Neural crest cell (in vitro differentiated cells): ENCODE measurements at places on chromosomes 12 and 14. TPM values are rescaled to one million over a fixed set of nuclear protein-coding genes. Genes with fewer than 3 reads are reported as not detected.
A peak's percentile ranks its signal among the peaks of the same experiment; 100 is the strongest.

- H3K4me3 ChIP-seq = no peak overlapping the region
- no peak overlapping the region for H3K27ac ChIP-seq
- peaks cover 7% of the 10 kb centered on the region for H3K27me3 ChIP-seq
- H3K36me3 ChIP-seq = peaks cover 1% of the 10 kb centered on the region
- DNase-seq = no peak
Observed at GRCh38 chr12:113393749-113394148, 9.9 kb downstream of the SDS start.

DNA sequence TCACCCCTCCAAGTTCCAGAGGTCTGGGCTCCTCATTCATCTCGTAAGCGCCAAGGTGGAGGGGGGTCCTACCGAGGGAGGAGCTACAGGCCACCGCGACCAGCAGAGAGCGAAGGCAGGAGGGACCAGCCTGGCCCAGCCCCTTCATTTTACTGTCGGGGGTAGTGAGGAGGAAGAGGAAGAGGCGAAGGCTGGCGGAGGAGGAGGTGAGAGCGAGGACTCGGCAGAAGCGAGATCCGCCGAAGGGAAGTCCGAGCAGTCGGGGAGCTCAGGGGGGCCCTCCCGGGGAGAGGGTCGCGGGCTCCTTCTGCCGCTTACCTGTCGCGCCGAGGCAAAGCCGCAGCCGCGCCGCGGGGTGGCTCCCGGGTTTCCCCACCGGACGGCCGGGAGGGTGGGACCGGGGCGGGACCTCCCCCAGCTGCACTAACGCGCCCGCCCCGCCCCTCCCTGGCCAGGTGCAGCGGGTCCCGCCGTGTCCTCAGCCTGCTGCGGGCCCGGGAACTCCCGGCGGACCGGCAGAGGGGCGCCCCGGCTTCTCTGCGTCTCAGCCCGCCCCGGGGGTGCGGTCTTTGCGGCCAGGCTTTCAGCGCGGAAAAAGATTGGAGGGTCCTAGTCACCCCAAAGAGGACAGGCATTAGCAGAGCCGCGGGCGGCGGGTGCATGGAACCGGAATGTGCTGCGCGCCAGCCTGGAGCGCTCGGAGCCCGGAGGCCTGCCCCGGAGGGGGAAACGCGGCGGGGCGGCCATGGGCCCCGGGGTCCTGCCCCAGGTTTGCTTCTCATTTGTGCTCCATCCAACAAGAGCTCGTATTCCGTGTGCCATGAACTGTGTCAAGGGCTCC lies at the start of gene GALNT6:
GALNT6 (minus strand) TSS at position 124 of the 841 bp plus-strand sequence. CDS start 11,625 bp downstream, outside the sequence.
- DNase-seq = no peak
- peaks cover 79% of the 10 kb centered on the region for H3K27me3 ChIP-seq
- H3K27ac ChIP-seq = no peak within 1 kb of the TSS
- peaks cover 41% of the 10 kb centered on the region for H3K4me1 ChIP-seq

ORMDL2 gene
- 32.6 and 33.3 TPM in 2 replicates for total RNA-seq

ADAMTS20 gene
- total RNA-seq = 1.8 and 2.0 TPM in 2 replicates

DNA sequence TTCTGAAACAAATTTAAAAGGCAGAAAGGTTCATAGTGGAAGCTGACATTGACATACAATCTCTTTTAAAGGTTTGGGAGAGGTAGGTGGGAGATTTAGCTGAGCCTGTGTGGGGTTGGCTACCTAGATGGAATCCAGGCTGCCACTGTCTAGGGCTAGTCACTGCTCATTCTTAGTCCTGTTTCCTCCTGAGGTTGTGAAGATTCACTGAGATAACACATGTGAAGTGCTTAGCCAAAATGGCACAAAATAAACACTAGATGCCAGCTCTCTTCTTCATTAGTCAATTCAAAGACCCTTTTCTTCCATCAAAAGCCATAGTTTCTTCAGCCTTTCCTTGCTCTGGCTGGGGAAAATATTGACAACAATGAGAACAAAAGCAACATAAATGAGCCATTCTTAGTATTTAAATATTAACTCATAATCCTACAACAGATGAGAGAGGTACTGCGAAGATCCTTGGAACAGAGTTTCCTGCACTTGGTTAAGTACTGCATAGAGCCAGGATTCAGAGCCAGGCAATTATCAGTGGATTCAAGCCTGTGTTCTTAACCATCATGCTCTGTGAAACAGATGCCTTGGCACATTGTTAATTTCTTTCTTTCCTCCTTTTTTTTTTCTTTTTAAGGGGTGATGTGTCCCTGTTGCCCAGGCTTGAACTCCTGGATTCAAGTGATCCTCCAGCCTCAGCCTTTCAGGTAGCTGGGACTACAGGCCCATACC lies 3.5 kb downstream of the MYF6 start:
- peaks cover 3% of the 10 kb centered on the region for H3K36me3 ChIP-seq
- peaks cover 92% of the 10 kb centered on the region for H3K27me3 ChIP-seq
- H3K4me3 ChIP-seq = no peak overlapping the region
- no peak overlapping the region for H3K27ac ChIP-seq

YLPM1 gene
- 115 and 120 TPM in 2 replicates for total RNA-seq

RERG gene
- 0.61 and 1.1 TPM in 2 replicates for total RNA-seq

RDH5 gene
- total RNA-seq = 10.4 and 14.2 TPM in 2 replicates

GRCh38 chr12:41629611-41630010 lies 441.5 kb downstream of the PDZRN4 start:
- H3K4me3 ChIP-seq = no peak overlapping the region
- no peaks in the 10 kb centered on the region for H3K27me3 ChIP-seq
- H3K4me1 ChIP-seq = no peaks in the 10 kb centered on the region

DNA sequence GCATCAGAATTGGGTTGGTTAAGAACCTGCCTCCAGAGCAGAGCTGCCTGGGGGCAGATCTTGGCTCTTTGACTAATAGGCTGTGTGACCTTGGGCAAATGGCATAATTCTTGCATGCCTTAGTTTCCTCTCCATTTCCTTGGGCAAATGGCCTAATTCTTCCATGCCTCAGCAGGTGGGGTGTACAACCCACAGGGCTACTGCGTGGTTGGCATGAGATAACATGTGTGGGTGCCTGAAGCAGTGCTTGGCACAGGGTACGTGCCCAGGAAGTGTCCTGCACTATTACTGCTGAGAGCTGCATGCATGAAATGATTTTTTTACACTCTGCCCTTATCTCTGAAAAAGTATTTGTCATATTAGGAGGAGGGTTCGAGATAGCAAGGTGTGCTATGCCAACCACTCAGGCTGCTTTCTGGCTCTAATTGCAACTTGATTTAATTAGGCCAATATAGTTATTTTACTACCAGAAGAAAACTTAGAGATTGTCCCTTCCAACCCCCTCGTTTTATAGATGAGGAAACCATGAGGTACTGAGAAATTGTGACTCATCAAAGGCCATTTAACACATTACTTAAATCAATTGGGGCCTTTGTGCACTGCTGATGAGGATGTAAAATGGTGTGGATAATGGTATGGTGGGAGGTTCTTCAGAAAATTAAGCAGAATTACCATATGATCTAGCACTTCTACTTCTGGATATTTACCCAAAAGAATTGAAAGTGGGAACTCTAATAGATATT lies 161.6 kb upstream of the HIF1A start:
- no peak for DNase-seq
- no peaks in the 10 kb centered on the region for H3K36me3 ChIP-seq
- H3K4me1 ChIP-seq = peaks cover 21% of the 10 kb centered on the region
- peaks cover 3% of the 10 kb centered on the region for H3K27me3 ChIP-seq

GRCh38 chr14:58439476-58439875 lies 12.0 kb downstream of the KIAA0586 start:
- H3K27ac ChIP-seq = no peak overlapping the region
- H3K27me3 ChIP-seq = no peaks in the 10 kb centered on the region
- H3K4me1 ChIP-seq = no peaks in the 10 kb centered on the region
- no peak overlapping the region for H3K4me3 ChIP-seq

- no peak for DNase-seq
- H3K27me3 ChIP-seq = peaks cover 48% of the 10 kb centered on the region
- peaks cover 24% of the 10 kb centered on the region for H3K4me1 ChIP-seq
- no peak overlapping the region for H3K27ac ChIP-seq
- H3K4me3 ChIP-seq = peak overlapping the region; percentile 62
Observed at GRCh38 chr14:105411017-105411941, 8.3 kb upstream of the MTA1 start.

GRCh38 chr12:52254180-52254964 lies 20.1 kb upstream of the KRT86 start:
- no peak overlapping the region for H3K4me3 ChIP-seq
- no peak for DNase-seq
- peaks cover 73% of the 10 kb centered on the region for H3K27me3 ChIP-seq
- H3K4me1 ChIP-seq = peaks cover 26% of the 10 kb centered on the region
- H3K36me3 ChIP-seq = no peaks in the 10 kb centered on the region

- no peaks in the 10 kb centered on the region for H3K4me1 ChIP-seq
- no peak overlapping the region for H3K27ac ChIP-seq
- no peak overlapping the region for H3K4me3 ChIP-seq
- no peaks in the 10 kb centered on the region for H3K36me3 ChIP-seq
Observed at GRCh38 chr12:82008251-82008650, 249.1 kb upstream of the PPFIA2 start.

DBX2 gene
- not detected in 2 replicates for total RNA-seq

PPM1H gene
- total RNA-seq = 3.5 and 3.7 TPM in 2 replicates

NANOG gene
- total RNA-seq = 0.05 TPM in 1 of 2 replicates, not detected in the other

OR6C2 gene
- not detected in 2 replicates for total RNA-seq

DNA sequence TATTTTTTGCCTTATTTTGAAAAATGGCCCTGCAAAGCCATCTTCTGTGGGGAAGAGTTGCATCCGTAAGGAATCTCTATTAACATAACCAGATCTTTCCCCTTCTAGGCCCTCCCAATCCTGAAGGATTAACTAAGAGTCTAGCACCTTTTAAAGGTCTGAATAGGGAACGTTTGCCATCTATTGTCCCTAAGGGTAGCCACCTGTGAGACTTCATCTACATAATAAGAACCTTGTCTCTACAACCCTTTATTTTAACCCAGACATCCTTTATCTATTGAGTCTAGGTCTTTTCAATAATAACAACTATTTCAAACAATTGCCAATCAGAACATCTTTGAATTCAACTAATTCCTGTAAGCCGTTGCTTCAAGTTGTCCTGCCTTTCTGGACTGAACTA lies 4.4 kb downstream of the EDDM3B start:
- H3K4me1 ChIP-seq = peaks cover 14% of the 10 kb centered on the region
- DNase-seq = no peak
- H3K4me3 ChIP-seq = no peak overlapping the region
- no peaks in the 10 kb centered on the region for H3K36me3 ChIP-seq
- H3K27ac ChIP-seq = no peak overlapping the region

GRCh38 chr12:98951406-98951805 lies 306.3 kb downstream of the APAF1 start:
- peaks cover 13% of the 10 kb centered on the region for H3K4me1 ChIP-seq
- H3K4me3 ChIP-seq = no peak overlapping the region
- H3K36me3 ChIP-seq = no peaks in the 10 kb centered on the region
- DNase-seq = no peak

GRCh38 chr14:79037106-79037505 lies 866.9 kb downstream of the NRXN3 start:
- no peak overlapping the region for H3K4me3 ChIP-seq
- no peak overlapping the region for H3K27ac ChIP-seq
- DNase-seq = no peak
- no peaks in the 10 kb centered on the region for H3K4me1 ChIP-seq
- H3K36me3 ChIP-seq = no peaks in the 10 kb centered on the region

CLEC4D gene
- not detected in 2 replicates for total RNA-seq

RAD51AP1 gene
- 48.2 and 49.0 TPM in 2 replicates for total RNA-seq

GNG2 gene
- 163 and 174 TPM in 2 replicates for total RNA-seq

SLCO1B1 gene
- total RNA-seq = 0.21 TPM in 1 of 2 replicates, not detected in the other

GRCh38 chr12:50249464-50250182 lies 33.7 kb downstream of the LIMA1 start:
- H3K27ac ChIP-seq = no peak overlapping the region
- no peaks in the 10 kb centered on the region for H3K27me3 ChIP-seq
- DNase-seq = no peak
- no peak overlapping the region for H3K4me3 ChIP-seq
- H3K36me3 ChIP-seq = no peaks in the 10 kb centered on the region

RGS6 gene
- total RNA-seq = 2.8 TPM in 2 replicates

- H3K4me1 ChIP-seq = peaks cover 3% of the 10 kb centered on the region
- peak overlapping the region; percentile 78 for H3K27ac ChIP-seq
- no peak for DNase-seq
Observed at GRCh38 chr14:89325299-89325883, 91.6 kb downstream of the FOXN3 start.

GRCh38 chr14:67276131-67276530 lies 34.9 kb downstream of the PALS1 start:
- DNase-seq = no peak
- peaks cover 29% of the 10 kb centered on the region for H3K36me3 ChIP-seq
- no peaks in the 10 kb centered on the region for H3K27me3 ChIP-seq
- no peak overlapping the region for H3K27ac ChIP-seq

- no peaks in the 10 kb centered on the region for H3K27me3 ChIP-seq
- no peaks in the 10 kb centered on the region for H3K36me3 ChIP-seq
- DNase-seq = no peak
- peaks cover 13% of the 10 kb centered on the region for H3K4me1 ChIP-seq
- no peak overlapping the region for H3K4me3 ChIP-seq
Observed at GRCh38 chr14:27836386-27836785, 930.2 kb upstream of the FOXG1 start.

DNA sequence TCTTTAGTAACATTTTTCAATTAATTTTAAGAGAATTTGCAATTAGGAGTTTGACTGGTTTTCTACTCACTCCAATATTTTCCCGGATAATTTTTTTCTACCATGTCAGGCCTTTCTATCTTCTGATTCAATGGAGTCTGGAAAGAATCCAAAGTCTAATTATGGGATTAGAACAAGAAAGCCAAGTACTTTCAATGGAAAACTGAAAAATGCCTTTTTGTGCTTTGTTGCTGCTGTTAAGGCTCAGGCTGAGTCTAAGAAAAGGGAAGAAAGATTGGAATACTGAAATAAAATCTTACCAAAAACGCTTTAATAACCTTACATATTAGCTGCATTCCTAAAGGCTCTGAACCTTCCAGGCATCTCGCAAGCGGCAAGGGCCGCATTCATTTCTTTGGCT lies 24.4 kb upstream of the DHRS4 start:
- no peaks in the 10 kb centered on the region for H3K4me1 ChIP-seq
- H3K27ac ChIP-seq = no peak overlapping the region
- H3K4me3 ChIP-seq = no peak overlapping the region
- H3K36me3 ChIP-seq = no peaks in the 10 kb centered on the region
- no peak for DNase-seq
- H3K27me3 ChIP-seq = peaks cover 57% of the 10 kb centered on the region

RCOR1 gene
- 27.3 and 27.8 TPM in 2 replicates for total RNA-seq

- H3K4me1 ChIP-seq = peaks cover 10% of the 10 kb centered on the region
- H3K27me3 ChIP-seq = no peaks in the 10 kb centered on the region
- H3K27ac ChIP-seq = no peak overlapping the region
- H3K36me3 ChIP-seq = no peaks in the 10 kb centered on the region
Observed at GRCh38 chr12:93798279-93799151, 121.3 kb downstream of the CRADD start.

RTN1 gene
- 14.9 and 18.0 TPM in 2 replicates for total RNA-seq

SIRT4 gene
- total RNA-seq = 1.7 TPM in 2 replicates

SYNDIG1L gene
- total RNA-seq = not detected in 2 replicates

GRCh38 chr12:61536525-61536924 lies 723.7 kb upstream of the USP15 start:
- H3K4me1 ChIP-seq = no peaks in the 10 kb centered on the region
- no peaks in the 10 kb centered on the region for H3K27me3 ChIP-seq
- H3K36me3 ChIP-seq = no peaks in the 10 kb centered on the region
- no peak overlapping the region for H3K27ac ChIP-seq
- H3K4me3 ChIP-seq = no peak overlapping the region
